ENCODE measurements at places on chromosomes 3 and 15.

DNA sequence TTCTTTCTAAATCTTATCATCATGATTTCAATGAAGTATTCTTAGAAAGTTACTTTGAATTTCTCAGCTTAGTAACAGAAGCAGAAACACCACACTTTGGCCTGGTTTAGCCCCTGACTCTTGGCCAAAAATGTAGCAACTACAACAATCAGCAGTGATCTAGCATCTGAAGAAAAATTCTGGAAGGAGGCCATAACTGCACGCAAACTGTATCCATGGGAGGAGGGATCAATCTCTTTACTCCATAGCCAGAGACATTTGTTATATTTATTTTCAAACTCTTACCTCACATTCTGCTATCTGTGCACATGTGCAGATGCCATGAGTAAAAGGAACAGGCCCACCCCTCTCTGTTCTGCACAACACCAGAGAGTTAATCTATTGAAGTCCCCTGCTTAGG is 251.0 kb upstream of the P2RY1 start:
- no peak for DNase-seq

DNA sequence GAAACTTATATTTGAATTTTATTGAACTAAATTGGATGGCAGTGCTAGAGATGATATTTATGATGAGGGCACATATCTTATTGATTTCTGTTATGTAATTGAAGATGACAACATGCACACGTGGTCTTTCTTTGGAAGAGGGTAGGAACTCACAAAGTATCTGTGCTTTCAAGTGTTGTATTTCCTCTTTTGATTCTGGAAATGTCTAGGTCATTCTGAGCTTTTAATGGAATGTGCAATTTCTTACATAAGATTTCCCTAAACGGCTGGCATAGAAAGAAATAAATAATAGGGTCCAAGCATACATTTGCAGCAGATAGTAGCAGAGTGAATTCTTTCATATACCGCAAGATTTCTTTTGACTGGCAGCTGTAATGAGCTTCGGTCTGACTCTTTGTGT is 10.1 kb upstream of the GPR171 start:
- no peak for DNase-seq

DNA sequence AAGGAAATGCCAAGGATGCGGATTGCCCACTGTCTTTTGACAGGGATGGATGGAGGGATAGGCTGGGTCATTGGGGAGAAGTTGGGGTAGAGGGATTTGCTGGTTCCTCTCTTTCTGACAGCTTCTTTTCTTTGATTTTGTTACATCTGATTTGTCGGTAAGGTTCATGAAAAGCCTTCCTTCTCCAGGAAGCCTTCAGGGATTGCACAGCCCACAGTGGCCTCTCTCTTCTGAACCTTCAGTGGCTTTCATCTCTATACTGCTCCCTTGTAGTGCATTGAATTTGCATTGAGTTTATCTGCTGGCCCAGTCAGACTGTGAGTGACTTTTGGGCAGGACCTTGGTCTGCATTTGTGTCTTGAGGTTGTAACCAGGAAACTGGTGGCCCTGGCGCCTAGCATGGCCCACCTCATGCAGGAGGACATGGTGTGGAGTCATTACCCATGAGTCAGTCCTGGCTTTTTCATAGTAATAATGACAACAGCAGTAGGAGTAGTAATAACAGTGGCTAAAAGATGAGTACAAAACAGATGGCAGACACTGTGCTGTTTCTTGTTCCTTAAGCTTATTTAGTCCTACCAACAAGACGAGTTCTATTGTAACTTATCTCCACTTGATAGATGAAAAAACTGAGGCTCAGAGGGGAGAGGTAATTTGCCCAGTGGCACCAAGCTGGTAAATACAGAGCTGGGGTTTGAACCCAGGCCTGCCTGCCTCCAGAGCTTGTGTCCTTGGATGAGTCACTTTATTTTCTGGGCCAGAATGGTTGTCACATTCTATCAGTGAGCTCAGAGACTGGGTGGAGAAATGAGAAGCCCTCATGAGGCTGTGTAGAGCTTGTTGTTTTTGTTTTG is 28.4 kb downstream of the SMAD6 start:
- no peak for DNase-seq

DNA sequence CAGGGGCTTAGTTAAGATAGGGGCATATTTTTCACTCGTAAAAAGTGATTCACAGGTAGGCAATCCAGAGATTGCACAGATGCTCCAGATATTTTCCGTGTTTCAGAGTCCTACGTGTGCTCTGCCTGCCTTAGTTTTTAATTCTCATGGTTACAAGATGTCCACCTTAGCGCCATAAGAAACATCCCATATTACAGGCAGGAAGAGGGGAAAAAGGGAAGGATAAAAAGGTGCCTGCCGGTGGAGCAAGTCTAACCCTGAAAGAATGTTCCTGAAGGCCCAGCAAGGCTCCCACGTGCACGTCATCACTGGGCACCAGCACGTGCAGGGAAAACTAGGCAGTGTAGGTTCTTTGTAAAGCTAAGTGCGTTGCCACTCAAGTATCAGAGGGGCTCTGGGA is 10.1 kb upstream of the MOBP start:
- no peak for DNase-seq

DNA sequence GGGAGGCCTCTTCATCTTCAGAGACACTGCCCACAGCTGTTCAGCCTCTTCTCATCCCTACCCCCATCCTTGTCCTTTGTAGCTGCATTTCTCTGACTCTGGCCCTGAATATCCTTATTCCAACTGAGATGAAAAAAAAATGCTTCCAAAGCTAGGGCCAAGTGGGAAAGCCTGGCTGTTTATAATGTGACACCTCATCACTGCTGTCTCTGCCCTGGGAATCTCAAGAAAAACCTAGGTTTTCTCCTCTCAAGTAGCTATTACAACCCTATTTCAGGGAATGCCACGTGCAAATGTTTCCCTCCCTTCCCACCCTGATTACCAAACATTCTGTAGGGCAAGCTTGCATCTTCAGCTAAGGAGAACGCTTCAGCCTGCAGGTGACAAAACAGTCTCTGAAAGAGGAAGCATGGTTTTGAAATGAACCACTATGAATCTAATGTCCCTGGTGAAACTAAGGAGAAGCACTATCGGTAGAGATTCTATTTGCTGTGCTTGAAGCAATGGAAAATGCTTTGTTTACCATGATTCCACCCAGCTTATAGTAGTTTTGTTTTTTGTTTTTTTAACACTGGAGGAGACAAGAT is 65.4 kb downstream of the USF3 start:
- DNase-seq: no peak

All from activated CD4-positive, alpha-beta T cell treated with anti-CD3 and anti-CD28 coated beads, Interleukin-2, amount 50 U/mL, for 1 hour (primary cell).